ENCODE measurements at places on chromosomes 7 and 10.

DNA sequence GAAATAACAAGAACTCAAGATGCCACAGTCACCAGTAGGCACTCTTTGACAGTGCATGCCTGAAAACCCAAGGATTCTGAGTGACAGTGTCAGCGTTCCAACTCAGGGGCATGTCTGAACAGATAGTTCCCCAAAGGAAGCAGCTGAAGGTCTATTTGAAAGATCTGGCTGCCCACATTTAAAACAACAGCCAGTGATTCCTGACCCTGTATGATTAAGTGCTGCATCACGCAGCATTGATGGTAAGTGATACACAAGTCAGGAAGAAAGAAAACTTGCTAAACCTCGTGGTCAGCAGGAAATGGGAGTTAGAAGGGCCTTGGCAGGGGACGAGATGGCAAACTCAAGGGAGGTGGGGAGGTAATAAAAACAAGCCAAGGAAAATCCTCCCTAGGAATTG lies 1013.1 kb downstream of the TYW1 start:
- no peak for DNase-seq

- no peak for DNase-seq
Measured at GRCh38 chr10:96700374-96701099, 19.8 kb downstream of the PIK3AP1 start.

DNA sequence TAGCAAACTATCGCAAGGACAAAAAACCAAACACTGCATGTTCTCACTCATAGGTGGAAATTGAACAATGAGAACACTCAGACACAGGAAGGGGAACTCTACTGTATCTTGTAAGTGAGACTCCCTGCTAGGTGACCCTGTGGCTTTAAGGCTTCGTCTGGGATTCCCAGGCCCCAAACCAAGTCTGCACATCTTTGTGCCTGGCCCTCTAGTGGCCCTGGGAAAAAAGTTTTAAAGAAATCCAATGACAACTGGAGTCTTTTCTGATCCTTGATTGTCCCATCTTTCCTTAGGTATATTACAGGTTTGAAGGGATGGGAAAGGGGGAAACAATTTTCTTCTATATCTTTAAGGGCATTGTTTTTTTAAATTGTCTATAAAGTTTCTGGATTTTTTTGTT lies 10.6 kb upstream of the LIPM start:
- DNase-seq, result no peak

- no peak for DNase-seq
Measured at GRCh38 chr10:57102236-57102635, 741.2 kb upstream of the ZWINT start.

- no peak for DNase-seq
Measured at GRCh38 chr7:75048435-75049379, 24.9 kb downstream of the RCC1L start.

GRCh38 chr7:136865777-136866176 lies 2.7 kb upstream of the CHRM2 start:
- DNase-seq, result no peak

DNA sequence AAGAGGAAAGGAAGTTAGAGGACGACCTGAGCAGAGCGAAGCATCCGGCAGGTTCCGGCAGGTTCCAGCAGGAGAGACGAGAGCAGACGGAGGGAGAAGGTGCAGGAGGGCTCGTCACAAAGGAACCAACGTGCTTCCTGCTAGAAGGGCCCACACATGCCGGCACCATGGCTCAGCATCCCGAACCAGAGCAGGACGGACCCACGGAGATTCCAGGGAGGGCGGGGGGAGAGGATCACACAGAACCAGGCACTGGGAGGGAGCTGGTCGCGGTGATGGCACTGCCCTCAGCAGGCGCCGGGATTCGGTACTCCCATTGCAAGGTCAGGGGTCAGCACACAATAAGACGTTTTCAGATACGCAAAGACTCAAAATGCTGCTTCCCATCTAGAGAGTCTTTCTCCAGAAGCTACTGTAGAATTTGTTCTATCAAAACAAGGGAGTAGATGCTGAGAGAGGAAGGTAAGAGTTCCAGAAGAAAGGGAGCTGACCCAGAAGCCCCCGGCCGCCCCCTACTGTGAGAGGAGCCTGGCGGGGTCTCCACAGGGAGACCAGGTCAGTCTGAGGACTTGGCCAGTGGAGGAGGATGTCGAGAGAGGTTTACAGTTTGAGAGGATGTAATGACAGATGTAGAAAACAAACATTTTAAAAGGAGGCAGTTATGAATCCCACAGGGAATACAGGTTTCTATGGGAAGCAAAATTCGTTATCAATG lies 23.6 kb upstream of the PWWP2B start:
- no peak for DNase-seq

- no peak for DNase-seq
Measured at GRCh38 chr10:14717552-14717951, 57.1 kb downstream of the FAM107B start.

GRCh38 chr7:112723416-112723815 lies 66.8 kb downstream of the TMEM168 start:
- DNase-seq, result no peak
